ENCODE measurements at places on chromosomes 4 and X.

GRCh38 chrX:78931814-78932213 is 13.4 kb upstream of the P2RY10 start:
- DNase-seq = no peak

DNA sequence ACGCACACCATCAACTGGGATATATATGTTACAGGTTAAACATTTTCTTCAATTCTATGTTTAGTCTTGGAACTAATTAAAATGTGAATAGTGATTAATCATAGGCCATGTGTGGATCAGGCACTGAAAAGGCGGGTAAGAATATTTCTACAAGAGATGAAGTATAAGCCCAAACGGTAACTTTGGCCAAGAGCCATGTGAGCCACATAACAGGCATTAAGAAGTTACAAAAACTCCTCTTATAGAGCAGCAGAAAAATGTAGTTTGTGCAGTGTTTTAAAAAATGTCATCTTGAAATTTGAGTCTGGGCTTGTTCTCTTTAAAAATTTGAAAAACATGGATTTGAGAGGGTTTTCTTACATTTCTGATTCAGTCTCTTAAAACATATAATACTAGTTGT is 521.8 kb upstream of the DIPK2B start:
- no peak for DNase-seq

DNA sequence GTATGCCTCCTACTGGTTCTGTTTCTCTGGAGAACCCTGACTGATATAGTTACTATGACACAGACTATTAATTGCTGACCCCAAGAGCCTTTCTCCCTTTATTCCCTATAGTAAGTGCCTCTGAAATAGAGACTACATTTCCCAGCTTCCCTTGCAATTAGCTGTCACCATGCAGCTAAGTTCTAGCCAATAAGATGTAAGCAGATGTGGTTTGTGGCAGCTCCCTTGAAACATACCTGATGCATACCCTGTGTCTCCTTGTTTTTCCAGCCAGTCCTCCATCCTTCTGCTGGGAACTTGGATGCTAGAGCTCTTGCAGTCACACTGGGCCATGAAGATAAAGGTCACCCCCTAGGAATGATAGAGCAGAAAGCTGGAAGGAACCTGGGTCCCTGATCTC is 9.7 kb upstream of the TMEM165 start:
- DNase-seq = no peak

GRCh38 chr4:84483688-84484087 is 15.4 kb downstream of the NKX6-1 start:
- DNase-seq = no peak

DNA sequence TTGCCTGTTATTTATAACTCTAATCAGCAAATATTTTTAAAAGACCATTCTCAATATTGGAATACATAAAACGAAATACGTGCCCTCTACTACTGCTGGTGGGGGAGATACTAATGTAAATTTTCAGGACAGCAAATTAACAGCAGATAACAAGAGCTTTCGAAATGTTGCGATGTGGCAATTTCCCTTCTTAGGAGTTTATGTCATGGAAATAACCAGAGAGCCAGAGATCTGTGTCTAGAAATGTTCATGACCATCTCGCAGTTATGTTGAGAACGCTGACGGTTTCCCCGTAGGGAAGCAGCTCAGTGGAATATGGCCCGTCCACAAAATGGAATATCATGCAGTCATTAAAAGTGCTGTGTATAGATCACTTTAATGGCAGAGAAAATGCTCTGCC is 238.4 kb upstream of the PSAPL1 start:
- no peak for DNase-seq

DNA sequence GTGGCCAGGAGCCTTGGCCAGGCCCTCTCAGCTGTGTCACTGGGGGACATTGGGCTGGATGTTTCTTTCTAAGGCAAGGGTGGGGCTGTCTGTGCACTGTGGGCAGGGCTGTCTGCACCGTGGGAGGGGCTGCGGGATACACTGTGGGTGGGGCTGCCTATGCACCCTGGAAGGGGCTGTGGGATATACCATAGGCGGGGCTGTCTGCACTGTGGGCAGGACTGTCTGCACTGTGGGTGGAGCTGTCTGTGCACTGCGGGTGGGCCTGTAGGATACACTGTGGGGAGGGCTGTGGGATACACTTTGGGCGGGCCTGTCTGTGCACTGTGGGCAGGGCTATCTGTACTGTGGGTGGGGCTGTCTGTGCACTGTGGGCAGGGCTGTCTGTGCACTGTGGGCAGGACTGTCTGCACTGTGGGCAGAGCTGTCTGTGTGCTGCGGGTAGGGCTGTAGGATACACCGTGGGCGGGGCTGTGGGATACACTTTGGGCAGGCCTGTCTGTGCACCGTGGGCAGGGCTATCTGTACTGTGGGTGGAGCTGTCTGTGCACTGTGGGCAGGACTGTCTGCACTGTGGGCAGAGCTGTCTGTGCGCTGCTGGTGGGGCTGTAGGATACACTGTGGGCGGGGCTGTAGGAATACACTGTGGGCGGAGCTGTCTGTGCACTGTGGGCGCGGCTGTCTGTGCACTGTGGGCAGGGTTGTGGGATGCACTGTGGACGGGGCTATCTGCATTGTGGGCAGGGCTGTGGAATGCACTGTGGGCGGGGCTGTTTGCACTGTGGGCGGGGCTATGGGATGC is 31.1 kb downstream of the ACOX3 start:
- no peak for DNase-seq

DNA sequence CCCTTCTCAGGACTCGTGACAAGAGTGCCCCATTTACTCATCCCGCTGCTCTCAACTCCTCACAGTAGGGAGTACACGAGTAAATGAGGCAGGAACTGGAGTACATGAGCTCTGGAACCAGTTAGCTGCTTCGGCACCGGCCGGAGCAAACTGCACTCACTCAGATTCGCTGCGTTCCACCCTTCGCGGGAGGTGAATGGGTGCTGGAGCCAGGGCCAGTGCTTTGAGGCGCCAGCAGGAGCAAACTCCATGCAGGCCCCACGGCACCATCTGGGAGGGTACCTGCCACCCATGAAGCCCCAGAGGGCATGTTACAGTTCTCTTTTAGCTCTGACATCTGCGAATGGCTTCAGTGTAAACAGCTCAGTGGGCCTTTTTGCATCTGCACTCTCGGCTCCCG is 315.5 kb upstream of the GK2 start:
- DNase-seq = no peak

- no peak for DNase-seq
Observed at GRCh38 chr4:140187316-140187695, 33.3 kb upstream of the MAML3 start.

- no peak for DNase-seq
Observed at GRCh38 chr4:88411491-88412096, 32.9 kb downstream of the HERC6 start.

DNA sequence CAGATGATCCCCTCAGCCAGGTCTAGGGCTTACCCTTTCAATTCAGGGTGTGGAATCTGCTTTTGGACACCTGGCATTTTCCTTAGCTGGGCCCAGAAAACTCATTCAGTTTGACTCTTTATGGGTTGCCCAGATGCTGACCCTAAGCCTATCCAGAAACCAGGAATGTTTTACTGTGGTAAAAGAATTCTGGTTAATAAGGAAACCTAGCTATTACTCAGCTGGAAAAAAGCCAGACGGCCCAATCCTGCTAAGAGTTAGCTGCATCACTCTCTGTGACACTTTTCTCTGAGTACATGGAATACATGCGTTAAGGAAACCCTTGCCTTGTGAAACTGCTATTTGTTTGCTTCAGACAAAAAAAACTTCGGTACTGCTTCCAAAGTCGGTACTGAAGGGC is 28.0 kb downstream of the ING2 start:
- DNase-seq = no peak

- DNase-seq = no peak
Observed at GRCh38 chr4:70371987-70372386, 10.9 kb upstream of the SMR3B start.

- no peak for DNase-seq
Observed at GRCh38 chrX:30141966-30142365, 73.4 kb upstream of the MAGEB2 start.

DNA sequence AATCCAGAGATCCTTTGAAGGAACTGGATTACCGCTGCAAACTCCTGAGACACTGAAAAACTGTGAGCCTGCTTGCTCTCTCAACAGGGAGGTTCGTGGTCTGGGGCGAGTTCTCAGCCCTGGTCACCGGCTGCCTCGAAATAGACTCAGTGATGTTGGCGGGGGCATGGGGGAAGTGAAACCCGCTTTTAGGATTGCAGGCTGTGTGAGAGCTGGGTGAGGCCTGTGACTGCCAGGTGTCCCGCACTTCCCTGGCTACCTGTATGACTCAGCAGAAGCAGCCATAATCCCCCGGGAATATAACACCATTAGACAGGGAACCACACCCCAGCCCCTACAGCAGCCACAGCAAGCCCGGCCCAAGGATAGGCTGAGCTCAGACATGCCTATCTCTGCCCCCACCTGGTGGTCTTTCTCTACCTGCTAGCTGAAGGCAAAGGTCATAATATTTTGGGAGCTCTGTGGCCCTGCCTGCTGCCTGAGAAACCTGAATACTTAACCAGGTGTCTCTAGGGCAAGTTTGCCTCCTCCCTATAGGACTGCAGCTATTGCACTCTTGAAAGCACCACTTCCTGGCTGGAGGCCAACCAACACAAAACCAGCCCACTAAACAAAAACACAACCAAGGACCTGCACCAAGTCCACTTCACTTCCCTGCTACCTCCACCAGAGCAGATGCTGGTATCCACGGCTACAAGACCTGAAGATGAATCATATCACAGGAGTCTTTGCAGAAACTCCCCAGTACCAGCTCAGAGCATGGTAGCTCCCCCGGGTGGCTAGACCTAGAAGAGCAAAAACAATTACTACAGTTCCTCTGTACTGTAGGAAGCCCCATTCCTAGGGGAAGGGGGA is 202.0 kb downstream of the RRAGB start:
- no peak for DNase-seq

DNA sequence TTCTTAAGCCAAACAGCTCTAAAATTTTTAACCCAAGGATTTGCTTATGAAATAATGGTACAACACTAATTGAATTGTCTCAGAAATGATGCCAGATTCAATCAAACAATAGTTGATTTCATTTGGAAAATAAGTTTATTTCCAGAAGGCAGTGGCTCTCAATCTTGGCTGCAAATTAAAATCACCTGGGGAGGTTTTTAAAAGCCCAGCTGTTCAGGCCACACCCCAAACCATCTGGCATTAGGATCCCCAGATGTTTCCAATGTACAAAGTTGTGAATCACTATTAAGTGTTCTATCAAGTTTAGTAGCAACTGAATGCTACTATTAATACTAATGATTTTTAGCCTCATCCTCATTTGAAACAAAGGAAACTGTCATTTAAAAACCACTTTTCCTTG is 22.2 kb downstream of the TMEM184C start:
- DNase-seq = no peak

- no peak for DNase-seq
Observed at GRCh38 chr4:169045862-169046584, 36.0 kb upstream of the CBR4 start.

- no peak for DNase-seq
Observed at GRCh38 chr4:94168321-94168720, 39.3 kb upstream of the SMARCAD1 start.

DNA sequence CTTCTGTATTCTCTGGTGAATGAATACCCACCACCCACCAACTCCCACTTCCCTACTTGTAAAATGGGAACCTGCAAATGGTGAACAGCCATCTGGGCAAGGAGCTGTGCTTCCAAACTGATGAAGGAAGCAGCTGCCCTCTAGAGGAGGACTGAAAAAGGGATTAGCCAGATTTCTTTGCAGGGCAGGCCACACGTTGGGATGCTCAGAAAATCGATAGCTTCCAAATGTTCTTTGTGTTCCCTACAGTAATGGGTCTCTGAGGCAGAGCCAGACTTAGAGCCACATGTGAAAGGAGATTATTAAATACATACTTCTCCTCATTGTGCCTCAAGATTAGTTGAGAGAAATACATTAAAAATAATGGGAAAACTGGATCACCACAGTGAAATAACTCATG is 39.3 kb upstream of the LPAR4 start:
- no peak for DNase-seq

- no peak for DNase-seq
Observed at GRCh38 chrX:15915959-15916703, 61.5 kb upstream of the AP1S2 start.

- no peak for DNase-seq
Observed at GRCh38 chr4:72418458-72418857, 150.6 kb downstream of the ADAMTS3 start.

DNA sequence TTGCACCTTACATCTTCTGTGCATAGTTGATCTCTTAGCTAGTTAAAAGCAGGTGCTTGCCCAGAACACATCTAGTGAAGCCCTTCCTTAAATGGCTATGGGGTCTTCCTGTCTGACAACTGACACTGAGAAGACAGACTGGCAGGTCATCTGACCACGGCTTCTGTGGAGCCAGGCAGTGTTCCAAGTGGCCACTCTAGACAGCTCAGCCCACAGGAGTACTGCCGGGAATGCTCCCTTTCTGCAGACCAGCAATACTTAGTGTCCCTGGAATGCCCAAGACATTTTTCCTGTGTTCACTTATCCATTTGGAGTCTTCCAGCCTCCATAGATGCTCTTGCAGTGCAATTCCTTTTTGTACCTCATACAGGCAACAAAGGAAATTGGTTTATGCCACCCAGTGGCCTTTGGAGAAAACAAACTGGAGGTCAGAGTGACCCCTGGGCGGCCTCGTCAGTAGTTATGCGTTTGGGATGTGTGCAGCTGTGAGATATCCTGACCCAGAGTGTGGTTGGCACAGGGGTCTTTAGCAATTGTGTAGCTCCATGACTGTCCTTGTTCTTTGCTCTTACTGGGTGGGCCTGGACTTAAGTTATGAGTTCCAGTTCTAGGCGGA is 335.5 kb downstream of the ARHGAP10 start:
- no peak for DNase-seq

- DNase-seq = no peak
Observed at GRCh38 chrX:27222661-27223060, 240.5 kb downstream of the PPP4R3C start.
